ENCODE measurements at places on chromosomes 5 and 9.
A peak's percentile ranks its signal among the peaks of the same experiment; 100 is the strongest.

- no peak for DNase-seq
Observed at GRCh38 chr9:81791076-81791475, 101.7 kb upstream of the TLE1 start.

- DNase-seq = no peak
Observed at GRCh38 chr5:165665735-165666400, 2160.4 kb downstream of the MAT2B start.

DNA sequence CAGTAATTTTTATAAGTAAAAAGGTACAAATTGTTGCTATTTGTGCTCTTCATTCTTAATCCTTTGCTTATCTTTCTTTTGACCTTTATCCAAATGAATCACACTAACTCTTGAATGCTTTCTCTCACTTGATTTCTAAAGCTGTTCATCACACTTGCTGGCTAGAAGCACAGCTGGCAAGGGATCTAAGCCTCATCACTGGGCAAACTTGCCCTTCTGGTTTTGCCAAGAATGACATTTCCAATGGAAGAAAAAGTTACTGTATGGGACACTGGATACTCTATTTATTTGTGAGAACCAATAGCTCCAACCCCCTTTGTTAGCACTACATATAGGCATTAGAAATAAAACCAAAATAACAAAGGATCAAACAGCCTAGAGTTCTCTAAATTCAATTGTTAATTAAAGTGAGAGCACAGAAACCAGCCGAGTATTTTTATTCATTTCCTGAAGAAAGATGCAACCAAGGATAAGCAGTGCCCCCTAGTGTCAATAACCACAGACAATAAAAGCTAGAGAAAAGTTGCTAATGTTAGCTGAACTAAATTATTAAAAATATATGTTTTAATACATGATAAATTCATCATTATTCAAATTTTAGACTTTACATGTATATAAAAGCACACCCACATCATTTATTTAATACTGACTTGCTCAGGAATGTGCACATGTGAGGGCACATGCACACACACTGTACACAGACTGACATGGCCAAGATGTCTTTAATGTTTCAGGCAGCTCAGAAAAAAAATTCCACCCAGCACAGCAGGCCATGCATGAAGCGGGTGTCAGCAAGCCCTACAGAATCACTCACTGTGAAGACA lies 59.8 kb upstream of the POU5F2 start:
- peak; percentile 19 for DNase-seq

GRCh38 chr9:118529624-118530214 lies 825.5 kb downstream of the TLR4 start:
- DNase-seq = no peak

DNA sequence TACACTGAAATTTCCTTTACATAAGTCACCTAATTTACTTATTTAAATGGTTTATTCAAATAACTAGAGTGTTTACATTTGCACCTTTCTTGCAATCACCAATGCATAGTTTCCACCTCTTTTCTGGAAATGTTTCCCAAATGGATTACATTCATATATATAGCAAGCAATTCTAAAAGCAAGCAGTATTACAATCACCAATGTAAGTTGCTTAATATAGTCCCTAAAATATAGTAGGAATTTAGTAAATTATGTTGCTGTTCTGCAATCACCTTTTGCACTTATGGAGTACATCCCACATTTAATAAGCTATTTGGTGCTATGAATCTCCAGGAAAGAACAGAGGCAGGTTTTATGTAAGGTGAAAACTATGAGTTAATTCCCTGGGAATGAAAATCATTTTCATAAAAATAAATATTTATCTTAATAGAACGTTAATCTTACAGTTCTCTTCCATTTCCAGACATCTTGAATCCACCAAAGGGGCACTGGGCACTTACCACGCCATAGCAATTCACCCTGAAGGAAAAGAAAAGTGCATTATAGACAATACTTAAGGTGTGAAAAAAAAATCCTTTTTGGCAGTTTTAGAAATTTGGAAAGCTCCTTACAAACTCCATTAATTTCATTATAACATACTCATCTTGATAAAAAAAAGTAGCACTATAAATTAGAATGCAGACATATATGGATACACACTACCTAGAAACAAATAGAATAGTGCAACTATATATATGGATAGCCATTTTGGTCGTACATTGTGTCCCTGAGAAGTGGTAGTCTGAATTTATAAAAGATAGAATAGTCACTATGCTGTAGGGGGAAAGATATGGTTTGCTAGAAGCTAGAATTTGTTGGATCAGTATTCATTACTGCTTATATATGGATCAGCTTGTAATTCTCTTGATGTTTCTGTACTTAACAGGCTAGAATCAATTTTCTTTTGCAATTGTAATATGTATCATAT lies 47.1 kb downstream of the ALDH1A1 start:
- DNase-seq = no peak

DNA sequence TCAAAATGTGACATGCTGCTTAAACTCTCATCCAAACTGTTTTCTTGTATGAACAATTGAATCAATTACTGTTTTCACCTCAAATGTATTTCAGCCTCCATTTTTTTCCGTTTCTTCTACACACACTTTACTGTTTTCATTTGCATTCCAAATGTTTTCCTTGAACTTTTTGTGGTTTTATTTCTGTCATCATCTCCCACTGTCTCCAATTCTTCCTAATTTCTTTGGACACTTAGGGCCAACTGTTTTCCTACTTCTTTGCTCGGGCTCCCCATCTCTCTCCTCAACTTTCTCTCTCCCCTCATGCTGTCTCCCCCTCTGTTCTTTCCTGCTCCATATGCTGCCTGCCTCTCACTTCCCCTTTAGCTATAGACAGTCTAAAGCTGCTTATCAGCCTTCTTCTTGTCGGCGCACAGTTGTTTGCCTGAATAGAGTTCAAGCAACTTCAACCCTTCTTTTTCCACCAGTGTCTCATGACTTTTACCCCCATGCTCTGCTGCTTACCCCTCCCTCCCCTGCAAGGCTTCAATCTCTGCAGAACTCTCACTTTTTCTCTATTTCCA lies 443.4 kb downstream of the DTWD2 start:
- DNase-seq = no peak

DNA sequence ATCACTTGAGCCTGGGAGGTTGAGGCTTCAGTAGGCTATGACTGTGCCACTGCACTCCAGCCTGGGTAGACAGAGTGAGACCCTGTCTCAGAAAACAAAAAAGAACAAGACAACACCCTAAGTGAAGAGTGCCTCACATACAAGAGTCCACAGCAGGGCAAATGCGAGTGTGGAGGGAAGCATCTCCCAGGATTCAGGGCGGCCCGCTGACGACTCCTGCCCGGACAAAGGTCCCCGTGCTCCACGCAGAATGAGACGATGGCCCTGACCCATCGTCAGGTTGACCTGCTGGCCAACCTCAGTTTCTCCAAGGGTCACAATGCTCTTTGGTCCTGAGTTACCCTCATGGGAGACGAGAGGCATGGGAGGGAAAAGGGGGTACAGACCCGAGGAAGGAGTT lies 18.3 kb downstream of the MRNIP start:
- no peak for DNase-seq

DNA sequence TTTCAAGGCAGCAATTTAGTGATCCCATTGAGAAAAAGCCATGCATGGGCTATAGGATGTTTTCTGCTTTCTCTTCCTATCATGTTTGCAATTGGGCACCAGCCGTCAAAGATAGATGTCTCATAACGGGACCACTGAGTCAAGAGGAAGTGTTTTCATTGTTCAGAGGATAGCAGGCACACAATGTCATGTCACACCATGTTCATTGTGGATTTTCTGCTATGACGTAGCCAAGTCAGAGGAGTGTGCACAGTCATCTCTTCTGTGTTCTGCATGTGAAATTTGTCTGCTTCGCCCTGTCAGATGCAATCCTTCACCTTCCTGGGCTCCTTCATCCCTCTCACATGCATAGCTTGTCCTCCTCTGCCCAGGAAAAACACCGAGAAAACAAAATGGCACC lies 106.0 kb downstream of the CD180 start:
- no peak for DNase-seq

DNA sequence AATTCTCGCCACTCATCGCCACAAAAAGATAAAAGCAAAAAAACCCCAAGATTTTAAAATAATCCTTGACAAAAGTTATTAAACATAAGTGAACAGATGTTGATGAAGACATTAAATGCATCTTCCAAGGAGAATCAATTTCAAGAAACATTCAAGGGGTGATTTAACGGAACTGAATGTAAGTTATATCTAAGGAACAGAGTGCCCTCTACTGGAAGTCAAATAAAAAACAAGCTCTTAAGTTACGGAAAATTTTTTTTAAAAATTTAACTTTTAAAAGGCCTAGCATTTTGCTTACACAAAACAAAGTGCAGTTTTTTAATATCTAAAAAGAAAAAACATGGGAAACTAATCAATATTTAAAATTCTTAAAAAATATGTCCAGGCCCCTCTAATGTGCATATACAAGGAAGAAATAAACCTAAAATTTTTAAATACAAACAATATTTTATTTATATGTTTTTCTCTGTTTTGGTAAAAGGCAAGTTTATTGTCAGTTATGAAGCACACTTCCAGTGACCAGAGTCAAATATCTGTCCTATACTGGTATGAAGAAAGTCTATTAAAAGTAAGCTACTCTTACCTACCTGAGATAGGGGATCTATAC lies 28.0 kb downstream of the TEX10 start:
- DNase-seq = no peak

DNA sequence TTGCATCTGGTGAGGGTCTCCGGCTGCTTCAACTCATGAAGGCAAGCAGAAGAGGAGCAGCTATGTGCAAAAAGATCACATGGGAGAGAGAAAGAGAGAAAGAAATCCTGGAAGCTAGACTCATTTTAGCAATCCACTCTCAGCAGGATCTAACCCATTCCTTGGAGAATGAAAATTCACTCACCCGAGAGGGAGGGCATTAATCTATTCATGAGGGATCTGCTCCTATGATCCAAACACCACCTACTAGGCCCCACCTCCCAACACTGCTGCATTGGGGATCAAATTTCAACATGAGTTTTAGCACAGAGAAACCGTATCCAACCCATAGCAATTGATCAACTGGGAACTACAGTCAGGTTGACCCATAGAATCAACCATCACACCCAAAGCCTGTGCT lies 98.1 kb upstream of the SV2C start:
- DNase-seq = no peak

DNA sequence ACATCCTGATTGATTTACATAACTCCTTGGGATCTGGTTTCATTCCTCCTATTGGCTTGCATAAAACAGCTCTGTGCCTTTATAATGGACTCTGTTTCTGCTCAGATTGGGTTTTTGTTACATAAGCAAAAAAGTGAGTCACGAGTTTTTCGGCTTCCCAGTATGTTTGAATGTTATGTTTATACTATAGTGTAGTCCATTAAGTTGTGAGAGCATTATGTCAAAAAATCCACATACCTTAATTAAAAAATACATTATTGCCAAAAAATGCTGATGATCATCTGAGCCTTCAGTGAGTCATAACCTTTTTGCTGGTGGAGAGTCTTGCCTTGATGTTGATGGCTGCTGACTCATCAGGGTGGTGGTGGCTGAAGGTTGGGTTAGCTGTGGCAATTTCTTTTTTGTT lies 144.6 kb downstream of the CCDC171 start:
- DNase-seq = peak; percentile 86

GRCh38 chr9:35661756-35662350 lies 3.1 kb downstream of the ARHGEF39 start:
- DNase-seq = no peak

DNA sequence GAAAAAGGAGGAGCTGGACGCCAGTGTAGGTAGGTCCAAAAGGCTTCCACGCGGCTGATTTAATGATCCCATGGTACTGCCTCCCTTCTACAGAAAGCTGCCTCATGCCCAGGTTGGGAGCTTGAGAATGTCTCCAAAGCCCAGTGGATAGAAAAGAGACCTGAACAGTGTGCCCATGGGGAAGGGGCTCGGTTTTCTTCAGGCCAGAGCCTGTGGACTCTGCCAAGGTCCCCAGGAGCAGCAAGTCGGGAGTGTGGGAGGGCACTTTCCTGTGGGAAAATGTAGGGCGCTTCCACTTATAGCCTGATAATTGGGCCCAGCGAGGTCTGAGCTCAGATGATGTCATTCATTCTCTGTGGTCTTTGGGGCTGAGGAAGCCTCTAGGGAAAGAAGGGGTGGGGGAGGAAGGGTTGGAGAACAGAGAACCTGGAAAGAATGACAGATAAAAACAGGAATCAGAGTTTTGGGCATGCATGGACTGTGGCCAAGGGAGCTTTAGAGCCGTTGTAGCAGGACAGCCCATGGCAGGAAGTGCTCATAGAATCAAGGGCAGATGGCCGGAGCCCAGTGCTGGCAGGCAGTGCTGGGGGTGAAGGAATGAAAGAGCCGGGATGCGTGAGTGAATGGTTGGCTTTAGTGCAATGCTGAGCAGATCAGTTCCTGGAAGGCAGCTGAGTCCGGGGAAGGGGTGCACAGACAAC lies 42.5 kb upstream of the SH3PXD2B start:
- no peak for DNase-seq

DNA sequence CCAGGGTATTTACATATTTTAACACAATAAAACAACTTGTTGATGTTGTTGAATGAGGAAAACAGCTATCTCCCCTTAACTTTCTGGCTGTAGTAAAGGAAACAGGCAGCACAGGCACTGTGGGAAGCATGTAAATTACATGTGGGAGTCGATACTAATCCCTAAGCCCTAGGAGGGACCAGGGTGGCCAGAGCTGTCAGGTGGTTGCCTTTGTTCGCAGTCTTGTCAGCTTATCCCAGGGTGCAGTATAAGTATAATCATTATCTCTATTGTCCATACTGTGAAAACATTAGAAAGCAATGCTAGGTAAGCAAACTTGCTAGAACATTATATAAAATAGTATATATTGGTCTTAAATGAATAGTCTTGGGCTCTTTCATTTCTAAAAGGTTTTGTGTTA lies 125.6 kb upstream of the RPS23 start:
- DNase-seq = no peak

- DNase-seq = no peak
Observed at GRCh38 chr5:124021776-124022175, 509.8 kb downstream of the CSNK1G3 start.

Data from HFF-Myc (cell line).